ENCODE measurements at places on chromosomes 3 and 15.

GRCh38 chr15:63930034-63930433, 96.3 kb upstream of the HERC1 start:
- DNase-seq: no peak

- DNase-seq: no peak
Observed at GRCh38 chr15:72784456-72784876, 908 bp upstream of the ADPGK start.

DNA sequence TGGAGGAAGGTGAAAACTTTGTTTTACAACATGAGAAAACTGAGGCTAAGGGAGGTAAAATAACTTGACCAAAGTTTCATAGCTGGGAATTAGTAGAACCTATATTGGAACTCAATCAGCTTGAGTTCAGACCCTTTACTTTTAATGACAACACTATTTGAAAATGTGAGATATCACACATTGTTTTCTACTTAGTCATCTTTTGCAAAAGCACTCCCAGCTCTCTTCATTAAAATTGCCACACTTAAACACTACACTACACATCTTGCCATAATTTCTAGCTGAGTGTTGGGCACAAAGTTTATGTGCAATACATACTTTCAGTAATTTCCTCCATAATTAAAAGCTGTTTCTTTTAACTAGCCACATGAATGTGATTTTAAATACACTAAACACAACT, 230.4 kb upstream of the DCBLD2 start:
- DNase-seq: no peak

DNA sequence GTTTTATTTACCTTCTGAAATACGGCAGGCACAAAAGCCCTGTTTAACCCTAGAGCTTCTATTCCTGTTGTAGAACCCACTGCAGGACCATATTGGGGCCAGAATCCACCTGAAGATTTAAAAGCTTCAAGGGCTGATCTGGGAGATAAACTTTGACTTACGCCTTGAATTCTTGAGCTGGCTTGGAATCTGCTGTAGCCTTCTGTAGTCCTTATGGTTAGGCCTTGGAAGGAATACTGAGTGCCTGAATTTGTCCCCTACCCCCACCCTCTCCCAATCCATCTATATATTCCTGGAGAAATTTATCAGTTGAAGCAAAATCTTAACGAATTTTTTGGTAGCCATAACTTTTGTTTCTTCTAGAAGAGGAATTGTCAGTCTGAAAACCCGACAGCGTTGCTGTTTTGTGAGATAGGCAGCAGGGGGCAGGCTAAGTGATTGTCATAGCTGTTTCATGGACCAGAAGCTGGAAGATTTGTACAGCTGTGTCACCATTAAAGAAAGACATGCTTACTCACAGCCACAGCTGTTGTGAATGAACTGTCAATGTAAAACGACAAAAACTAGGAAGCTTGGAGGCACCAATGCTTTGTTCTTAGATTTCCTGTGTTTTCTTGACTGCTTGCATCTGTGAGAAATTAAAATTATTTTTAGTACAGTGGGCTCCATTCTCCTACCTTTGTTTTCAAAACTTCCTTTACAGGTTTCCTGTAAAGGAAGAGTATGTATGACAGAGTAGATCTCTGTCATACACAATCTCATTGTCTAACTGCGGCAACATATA, 12.8 kb downstream of the LXN start:
- DNase-seq: no peak

DNA sequence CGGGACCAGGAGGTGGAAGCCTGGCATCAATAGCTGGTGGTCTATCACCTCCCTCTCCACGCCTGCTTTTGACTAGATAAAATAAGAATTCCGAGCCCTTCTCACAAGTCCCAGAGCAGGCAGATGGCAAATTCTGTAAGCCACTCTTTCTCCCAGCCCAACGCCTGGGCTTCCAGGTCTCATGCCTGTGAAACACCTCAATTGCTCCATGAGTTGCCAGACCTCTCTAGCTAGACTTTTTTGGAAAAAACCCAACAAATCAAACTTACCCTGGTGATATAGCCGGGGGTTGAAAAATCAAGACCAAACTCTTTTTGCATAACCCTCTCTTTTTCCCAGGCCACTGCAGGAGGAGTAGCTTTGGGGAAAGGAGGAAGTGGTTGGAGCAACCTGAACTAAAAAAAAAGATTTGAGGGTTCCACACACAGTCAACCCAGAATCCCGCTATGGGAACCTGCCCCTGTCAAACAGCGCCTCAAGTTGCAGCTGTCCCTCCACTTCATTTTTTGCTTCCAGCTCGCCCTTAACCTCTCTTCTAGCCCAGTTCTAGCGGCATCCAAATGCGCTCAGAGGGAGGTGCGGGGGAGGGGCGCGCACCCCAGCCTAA, 7.0 kb downstream of the BHLHE40 start:
- no peak for DNase-seq

- DNase-seq: no peak
Observed at GRCh38 chr3:5197022-5197421, 9.5 kb downstream of the EDEM1 start.

DNA sequence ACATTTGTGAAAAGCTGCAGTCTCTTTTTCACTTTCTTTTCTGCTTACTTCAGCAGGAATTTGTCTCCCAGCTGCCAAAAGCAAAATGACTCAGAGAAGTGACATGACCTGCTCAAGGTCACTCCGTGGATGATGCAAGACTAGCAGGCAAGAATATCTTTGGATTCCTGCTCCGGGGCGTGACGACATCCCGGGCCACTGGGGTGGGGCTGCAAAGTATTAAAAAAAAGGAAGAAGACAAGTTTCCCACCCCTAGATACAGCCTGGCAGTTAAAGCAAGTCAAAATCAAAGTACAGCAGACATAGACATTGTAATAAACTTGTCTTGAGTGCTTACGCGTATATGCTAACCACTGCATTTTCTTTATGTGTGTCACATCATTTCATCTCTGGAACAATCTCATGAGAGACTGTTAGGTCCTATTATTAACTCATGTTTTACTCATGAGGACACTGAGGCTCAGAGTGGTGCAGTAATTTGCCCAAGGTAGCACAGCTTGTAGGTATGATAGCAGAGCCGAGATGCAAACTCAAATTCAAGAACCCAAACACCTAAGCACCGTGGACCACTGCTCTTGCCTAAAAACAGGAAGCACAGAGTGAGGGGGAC, 485.2 kb upstream of the PROK2 start:
- DNase-seq: peak; percentile 82

DNA sequence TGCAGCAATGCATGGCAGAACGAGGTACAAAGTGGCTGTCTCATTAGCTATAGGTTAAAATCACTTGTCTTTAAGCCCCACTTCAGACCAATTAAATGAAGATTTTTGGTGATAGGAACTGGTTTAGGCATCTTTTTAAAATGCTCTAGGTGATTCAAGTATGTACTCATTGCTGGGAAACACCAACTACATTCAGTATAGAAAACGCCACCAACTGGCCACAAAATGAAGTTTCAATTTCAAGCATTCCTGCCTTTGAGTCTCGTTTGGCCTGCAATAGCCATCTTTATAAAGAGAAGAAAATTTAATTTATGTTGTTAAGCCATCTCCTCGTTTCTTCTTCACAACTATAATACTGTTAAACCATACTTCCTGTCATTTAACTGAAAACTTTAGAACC, 587.9 kb downstream of the GBE1 start:
- DNase-seq: no peak

DNA sequence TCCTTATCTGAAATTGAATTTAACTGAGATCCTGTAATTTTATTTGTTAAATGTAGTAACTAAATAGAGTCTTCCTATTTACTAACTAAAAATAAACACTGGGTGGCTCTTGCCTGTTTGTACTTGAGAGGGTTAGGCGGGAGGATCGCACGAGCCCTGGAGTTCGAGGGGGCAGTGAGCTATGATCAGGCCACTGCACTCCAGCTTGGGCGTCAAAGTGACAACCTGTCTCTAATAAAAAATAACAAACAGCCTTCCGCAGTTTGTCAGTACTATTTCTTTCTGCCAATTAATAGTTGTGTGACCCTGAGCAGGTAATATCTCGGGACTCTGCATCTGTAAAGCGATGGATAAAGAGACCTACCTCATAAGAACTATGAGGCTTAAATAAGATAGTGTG, 768 bp upstream of the PDE12 start:
- DNase-seq: no peak

DNA sequence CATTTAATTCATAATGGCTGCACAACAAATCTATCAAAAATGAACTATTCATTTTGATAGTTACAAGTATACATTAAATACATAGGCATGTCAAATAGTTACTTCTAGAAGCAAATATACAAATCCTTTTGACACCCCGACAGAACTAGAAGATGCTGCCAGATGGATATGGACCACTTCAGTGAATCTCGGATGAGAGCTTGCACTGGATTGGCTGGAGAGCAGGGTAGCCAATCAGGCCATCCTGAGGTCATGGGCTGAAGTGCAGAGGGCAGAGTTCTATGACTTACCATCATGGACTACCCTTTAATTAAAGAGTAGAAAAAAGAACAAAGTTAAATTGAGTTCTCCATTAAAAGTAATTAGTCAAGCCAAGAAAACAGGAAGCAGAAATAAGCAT, 8.3 kb downstream of the CCNL1 start:
- no peak for DNase-seq

- no peak for DNase-seq
Observed at GRCh38 chr3:172980849-172981248, 160.2 kb downstream of the SPATA16 start.

- DNase-seq: no peak
Observed at GRCh38 chr3:66809595-66809958, 188.5 kb upstream of the KBTBD8 start.

DNA sequence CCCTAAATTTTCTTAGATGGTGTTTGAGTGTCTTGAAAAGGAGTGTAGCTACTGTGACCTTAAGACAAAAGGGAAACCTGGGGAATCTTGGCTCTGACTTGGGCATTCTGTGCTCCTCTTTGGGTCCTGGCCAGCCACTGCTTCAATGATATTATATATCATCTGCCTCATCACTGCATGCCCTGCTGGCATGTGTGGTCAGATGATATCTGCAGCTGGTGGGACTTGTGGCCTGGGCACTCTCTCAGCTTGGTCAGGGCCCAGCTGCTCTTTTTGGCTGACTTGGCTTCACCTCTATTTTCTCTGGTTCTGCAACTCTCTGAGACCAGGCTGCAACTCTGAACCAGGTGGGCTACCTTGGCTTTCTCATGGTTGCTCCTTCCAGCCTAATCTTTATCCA, 446.1 kb upstream of the RARB start:
- DNase-seq: no peak

DNA sequence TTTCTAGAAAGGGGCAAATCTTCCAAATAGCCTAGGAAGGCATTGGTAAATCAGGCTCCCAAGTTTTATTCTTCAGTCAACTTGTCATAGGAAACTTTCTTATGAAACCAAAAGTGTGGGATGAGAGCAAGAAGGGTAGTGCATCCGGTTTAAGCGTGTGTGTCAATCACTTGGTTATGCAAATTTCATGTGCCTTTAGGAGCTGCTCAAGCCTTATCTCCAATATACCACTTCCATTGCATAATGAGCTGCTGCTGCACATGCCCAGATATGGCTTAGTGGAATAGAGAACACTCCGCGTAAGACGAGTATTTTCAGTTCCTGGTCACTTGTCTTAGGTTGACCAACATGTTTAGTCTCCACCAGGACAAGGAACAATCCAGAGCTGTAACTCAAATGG, 242.1 kb downstream of the CBLB start:
- DNase-seq: no peak

DNA sequence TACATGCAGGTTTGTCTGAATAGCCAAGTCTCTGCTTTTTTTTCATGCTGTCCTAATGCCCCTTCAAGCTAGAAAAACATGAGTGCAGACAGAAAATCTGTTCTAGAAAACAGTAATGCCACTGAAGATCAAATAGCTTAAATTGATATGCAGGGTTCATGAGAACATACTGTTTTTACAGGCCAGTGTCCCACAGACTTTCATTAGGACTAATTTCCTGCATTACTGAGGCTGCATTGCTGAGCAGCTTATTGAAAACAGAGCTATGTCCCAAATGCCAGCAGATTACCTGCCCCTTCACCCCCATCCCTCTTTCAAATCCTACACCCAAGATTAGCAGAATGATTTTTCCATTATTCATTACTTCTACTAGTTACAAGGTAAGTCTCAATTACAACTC, 665 bp downstream of the TM4SF18 start:
- DNase-seq: no peak

DNA sequence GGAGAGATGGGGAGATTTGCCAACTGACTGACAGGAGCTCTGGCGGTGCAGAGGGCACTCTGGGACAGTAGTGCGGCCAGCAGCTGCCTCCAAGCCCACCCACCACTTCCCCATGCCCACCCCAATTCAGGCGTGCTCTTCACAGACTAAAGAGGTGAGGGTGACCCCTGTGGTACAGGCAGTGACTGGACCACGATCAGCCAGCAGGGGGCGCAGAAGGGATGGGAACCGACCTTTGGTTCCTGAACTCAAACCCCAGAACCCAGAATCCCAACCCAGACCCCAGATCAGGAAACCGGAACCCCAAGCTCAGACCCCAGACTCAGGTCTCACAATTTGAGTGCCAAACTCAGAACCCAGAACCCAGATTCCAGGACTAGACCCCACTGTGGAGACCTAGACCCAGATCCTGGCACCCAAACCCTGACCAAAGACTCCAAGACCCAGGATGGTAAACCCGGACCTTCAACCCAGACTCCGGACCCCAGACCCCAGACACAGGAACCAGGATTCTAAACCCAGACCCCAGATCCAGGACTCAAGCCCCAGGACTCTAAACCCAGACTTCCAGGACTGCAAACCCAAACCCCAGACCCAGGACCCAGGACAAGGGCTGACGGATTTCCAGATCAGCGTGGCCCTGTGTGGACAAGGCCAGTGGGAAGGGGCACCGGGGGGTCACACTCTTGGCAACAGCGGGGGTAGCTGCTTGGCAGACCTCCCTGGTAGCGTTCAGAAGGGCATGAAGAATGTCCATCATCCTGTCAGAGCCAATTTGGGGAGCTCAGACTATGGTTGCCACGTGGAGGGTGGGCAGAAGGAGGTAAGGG, 3.7 kb upstream of the MYL3 start:
- no peak for DNase-seq

- DNase-seq: no peak
Observed at GRCh38 chr3:188516515-188516914, 362.6 kb downstream of the LPP start.

GRCh38 chr15:57551715-57552677, 39.7 kb upstream of the MYZAP start:
- DNase-seq: no peak

DNA sequence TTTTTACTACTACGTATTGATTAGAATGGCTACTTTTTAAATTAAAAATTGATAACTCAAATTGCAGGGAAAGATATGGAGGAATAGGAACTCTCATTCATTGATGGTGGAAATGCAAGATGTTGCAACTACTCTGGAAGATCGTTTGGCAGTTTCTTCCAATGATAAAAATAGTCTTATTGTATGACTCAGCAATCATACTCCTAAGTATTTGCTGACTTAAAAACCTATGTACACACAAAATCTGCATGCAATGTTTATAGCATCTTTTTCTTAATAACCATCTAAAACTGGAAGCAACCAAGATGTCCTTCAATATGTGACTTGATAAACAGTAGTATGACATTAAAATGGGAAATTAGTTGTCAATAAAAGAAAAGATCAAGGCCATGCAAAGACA, 87.4 kb upstream of the LRRC3B start:
- no peak for DNase-seq
